NCI-H146 (cell line): ENCODE measurements at places on chromosomes 5 and 9.

DNA sequence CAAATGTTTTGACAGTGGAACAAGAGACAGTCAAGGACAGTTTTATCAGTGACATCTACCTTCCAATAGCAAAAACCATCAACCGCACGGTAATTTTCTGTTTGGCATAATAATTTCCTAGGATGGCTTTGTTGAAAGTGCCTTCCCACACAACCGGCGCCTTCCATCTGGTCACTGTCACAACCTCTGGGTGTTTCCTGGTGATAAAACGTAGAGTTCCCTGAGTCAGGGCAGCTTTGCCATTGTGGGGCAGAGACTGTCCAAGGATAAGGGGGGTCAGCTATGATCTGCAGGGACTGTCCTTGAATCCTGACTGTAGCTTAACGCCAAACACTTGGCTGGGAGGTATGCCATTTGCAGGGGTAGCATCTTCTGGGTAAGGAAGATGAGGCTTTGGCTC lies 47.6 kb downstream of the GGTA1 start:
- no peak for DNase-seq

GRCh38 chr5:164431634-164432304 lies 926.4 kb downstream of the MAT2B start:
- no peak for DNase-seq

DNA sequence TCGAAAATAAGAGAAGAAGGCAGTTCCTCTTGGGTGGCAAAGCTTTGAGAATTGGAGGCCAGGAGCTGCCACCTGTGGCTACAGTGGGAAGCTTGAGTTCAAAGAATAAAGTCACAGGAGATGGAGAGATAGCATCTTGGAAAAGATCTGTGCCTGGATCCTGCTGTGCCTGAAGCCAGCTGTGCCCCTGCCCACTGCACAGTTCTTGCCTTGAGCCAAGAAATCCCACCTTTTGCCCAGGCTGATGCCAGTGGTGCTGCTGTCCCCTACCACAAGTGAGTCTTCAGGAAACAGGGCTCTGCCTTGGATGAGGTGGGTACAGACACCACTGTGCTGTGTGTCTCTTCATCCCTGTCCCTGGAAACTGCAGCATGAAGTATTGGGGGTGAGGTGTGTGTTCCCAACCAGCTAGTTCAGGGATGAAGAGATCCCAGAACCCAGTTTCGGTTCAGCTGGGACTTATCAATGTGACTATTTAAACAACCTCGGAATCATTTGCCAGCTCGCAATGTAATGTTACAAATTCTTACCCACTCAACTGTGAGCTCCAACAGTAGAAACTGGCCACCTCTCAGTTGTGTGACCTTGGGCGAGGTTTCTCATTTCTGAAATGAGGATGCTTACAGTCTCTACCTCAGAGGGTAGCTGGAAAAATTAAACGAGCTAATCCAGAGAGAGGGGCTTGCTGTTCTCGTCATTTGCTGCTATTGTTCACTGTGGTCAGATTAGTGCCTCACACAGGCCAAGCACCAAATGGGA lies 5.9 kb downstream of the IER5L start:
- no peak for DNase-seq

DNA sequence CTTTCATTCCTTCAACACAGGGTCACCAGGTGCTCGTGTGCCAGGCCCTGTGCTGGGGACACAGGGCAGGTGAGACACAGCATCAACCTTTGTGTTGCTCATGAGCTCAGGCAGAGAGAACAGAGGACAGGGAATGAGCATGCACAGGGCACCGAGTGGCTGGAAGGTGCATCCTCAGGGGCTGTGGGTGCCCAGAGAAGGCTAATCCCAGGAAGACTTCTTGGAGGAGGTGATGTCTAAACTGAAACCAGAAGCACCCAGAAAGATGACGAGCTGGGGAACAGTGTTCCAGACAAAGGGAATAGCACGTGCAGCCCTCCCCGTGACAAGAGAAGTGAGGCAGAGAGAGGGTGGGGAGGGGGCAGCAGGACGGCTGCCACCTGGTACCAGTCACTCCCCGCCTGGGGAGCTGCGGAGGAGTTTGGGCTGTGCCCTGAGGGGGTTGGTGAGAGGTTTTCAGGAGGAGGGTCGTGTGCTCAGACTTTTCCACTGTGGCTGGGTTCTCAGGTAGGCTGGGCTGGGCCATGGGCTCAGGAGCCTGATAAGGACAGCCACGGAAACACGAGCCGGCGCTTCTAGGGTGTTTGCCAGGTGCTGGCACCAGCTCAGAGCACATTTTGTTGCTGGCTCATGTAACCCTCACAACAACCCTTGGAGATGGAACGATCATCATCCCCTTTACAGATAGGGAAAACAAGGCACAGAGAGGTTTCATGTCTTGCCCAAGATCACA lies 46.0 kb downstream of the HMCN2 start:
- DNase-seq, result no peak

GRCh38 chr9:37592108-37592951 lies at the start of gene TOMM5:
TOMM5 (minus strand) TSS chr9:37592597; CDS start chr9:37592532, 65 bp downstream.
- peak; percentile 95 for DNase-seq

GRCh38 chr9:138013836-138014562 lies 136.4 kb downstream of the CACNA1B start:
- DNase-seq, result no peak
